ENCODE measurements at places on chromosomes 5 and 9.

- DNase-seq: no peak
Observed at GRCh38 chr5:50365426-50366251, 75.4 kb downstream of the EMB start.

DNA sequence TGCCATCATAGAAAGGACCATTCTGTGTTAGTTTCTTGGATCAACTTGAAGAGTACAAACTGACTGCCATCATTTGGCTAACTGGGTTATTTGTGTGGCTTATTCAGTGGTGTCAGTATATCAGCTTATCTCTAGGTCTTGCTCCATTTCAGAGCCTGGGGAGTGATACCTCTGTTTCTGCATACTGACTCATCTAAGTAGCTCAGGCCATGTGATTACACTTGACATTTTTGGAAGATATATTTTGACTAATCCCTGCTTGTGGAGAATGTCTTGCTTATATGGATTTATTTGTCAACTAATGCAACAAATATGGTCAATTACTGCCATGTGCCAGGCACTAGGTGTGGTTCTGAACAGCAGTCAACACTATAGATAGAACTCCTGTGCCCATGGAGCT is 311.7 kb downstream of the YTHDC2 start:
- DNase-seq: no peak

GRCh38 chr5:83401775-83402174 is 69.8 kb upstream of the VCAN start:
- no peak for DNase-seq

DNA sequence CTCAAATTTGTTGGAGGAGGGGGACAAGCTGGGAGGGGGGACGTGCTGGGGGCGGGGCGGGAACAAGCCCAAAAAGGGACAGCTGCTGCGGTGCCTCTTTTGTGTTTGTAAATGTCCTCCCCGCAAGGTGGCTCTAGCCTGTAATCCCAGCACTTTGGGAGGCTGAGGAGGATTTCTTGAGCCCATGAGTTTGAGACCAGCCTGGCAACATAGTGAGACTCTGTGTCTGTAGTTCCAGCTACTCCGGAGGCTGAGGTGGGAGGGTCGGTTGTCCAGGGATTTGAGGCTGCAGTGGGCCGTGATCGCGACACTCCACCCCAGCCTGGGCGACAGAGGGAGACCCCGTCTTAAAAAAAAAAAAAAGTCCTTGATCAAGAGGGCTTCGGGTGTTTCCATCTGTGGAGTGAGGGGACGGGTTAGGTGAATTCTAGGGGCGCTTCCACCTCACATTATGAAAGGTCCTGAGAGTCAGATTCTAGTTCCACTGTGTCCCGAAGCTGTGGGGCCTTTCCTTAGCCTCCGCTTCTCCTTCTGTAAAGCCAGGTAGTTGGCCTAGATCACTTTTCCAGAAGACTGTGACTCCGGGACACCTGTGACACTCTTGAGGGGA is 779 bp upstream of the CTNNA1 start:
- DNase-seq: no peak

All from activated naive CD4-positive, alpha-beta T cell treated with anti-CD3 and anti-CD28 coated beads, Interleukin-2, amount 50 U/mL, for 16 hours (primary cell).